ENCODE measurements at places on chromosomes 2 and 18. TPM values are rescaled to one million over a fixed set of nuclear protein-coding genes. Genes with fewer than 3 reads are reported as not detected.

DNA sequence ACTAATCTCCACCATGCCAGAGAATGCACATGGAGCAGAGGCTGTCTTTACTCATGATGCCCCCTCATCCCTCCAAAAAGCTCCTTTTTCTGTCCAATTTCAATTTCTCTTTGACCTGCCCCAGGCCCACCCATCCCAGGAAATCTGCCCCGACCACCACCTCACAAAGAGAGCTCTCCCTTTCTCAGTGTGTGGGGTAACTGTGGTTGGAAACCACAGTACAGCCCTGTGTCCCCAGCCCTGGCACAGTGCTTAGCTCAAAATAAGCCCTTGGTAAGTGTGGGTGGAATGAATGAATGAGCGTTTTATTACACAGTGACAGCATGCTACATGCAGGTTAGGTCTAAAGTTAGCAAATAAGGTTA lies 43.7 kb upstream of the CAB39 start:
- H3K27me3 ChIP-seq: no peaks in the 10 kb centered on the region
- DNase-seq: no peak
- H3K4me1 ChIP-seq: peaks cover 14% of the 10 kb centered on the region
- no peak overlapping the region for H3K27ac ChIP-seq
- H3K36me3 ChIP-seq: no peaks in the 10 kb centered on the region
- H3K4me3 ChIP-seq: no peak overlapping the region

GRCh38 chr2:207320381-207321159 lies 154.8 kb upstream of the KLF7 start:
- no peaks in the 10 kb centered on the region for H3K36me3 ChIP-seq
- H3K4me1 ChIP-seq: no peaks in the 10 kb centered on the region
- H3K4me3 ChIP-seq: no peak overlapping the region
- no peaks in the 10 kb centered on the region for H3K27me3 ChIP-seq

The CCL20 gene
- not detected for total RNA-seq

The HRH4 gene
- total RNA-seq: not detected

DNA sequence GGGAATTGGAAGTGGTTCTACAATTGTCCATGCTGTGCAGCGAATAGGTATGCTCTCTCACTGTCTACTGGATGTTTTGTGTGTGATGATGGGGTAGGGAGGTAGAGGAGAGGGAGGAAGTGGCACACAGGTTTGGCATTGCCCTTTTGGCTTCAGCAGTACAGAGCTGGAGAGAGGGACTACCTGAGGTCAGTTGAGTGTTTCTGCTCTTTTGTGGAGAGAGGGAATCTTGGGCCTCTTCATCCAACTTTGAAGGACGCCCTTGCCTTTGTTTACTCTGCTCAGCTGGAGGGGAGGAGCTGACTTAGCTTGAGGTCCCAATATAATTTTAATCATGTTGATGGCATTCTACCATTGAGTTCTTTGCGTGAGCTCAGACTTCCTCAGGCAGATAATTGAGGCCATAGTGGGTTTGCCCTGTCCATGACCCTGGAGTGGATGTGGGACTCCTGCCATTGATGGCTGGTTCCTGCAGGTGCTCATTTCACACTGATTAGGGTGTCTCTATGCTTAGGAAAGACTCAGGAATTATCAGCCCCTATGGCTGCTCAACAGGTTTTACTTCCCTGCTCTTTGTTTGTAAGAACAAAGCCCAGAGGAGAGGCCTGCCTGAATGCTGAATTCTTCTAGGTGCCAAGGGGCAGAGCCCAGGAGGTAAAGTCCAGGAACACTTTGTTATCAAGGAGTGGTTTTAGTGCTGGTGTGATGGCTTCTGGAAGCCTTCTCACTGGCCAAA lies 7.2 kb downstream of the RPIA start:
- no peak for DNase-seq
- no peak overlapping the region for H3K4me3 ChIP-seq
- peaks cover 43% of the 10 kb centered on the region for H3K36me3 ChIP-seq
- no peak overlapping the region for H3K27ac ChIP-seq
- peaks cover 6% of the 10 kb centered on the region for H3K4me1 ChIP-seq
- H3K27me3 ChIP-seq: no peaks in the 10 kb centered on the region
